Right ventricle myocardium superior (tissue), 1 donor: ENCODE measurements at places on chromosomes 1 and 21. TPM values are rescaled to one million over a fixed set of nuclear protein-coding genes. Genes with fewer than 3 reads are reported as not detected.

The AUNIP gene
- 0.11 TPM for total RNA-seq

The FALEC gene
- total RNA-seq, result not detected

The S100B gene
- 5.5 TPM for total RNA-seq

The CFAP126 gene
- not detected for total RNA-seq

The PEAR1 gene
- total RNA-seq, result 6.7 TPM

The INSRR gene
- 0.40 TPM for total RNA-seq

The TMEM63A gene
- total RNA-seq, result 37.0 TPM

The SPRR2F gene
- not detected for total RNA-seq

The SPRR2E gene
- not detected for total RNA-seq

The IL20 gene
- total RNA-seq, result not detected

The CELA2A gene
- not detected for total RNA-seq

The GPR161 gene
- total RNA-seq, result 3.1 TPM

The GBP2 gene
- total RNA-seq, result 11.1 TPM

The FBXO42 gene
- 17.1 TPM for total RNA-seq

The NMNAT2 gene
- 2.1 TPM for total RNA-seq

The RIPPLY3 gene
- not detected for total RNA-seq

The SH2D1B gene
- 0.16 TPM for total RNA-seq

The ARHGEF16 gene
- total RNA-seq, result 0.89 TPM

The PIGP gene
- total RNA-seq, result 34.0 TPM

The DDX59 gene
- 12.9 TPM for total RNA-seq

The FCRL1 gene
- not detected for total RNA-seq

The CFAP74 gene
- not detected for total RNA-seq

The NSUN4 gene
- total RNA-seq, result 15.5 TPM

The UBL4B gene
- not detected for total RNA-seq

The A3GALT2 gene
- total RNA-seq, result not detected

The SPRR2B gene
- total RNA-seq, result not detected

The PLEKHA6 gene
- 20.0 TPM for total RNA-seq

The SPRR2G gene
- not detected for total RNA-seq

The DNMT3L gene
- total RNA-seq, result not detected

The TNNI3K gene
- total RNA-seq, result 84.6 TPM
